ENCODE measurements at places on chromosomes 2 and 18.

DNA sequence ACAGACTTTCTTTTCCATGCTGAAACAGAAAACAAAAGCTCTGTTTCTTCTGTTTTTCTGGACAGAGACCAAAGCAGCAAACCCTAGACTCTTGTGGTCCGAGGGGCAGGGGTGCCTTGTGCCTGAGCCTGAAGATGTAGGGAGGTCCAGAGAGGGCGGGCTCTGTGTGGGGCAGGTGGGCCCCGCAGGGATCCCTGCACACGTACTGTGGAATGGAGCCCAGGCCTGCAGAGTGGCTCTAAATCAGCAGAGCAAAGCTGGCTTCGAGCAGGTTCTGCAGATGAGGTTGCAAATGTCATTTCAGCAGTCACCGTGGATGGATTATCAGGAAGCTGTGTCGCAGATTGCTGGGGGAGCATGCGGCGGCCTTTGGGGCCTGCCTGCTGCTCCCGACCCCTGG lies 438.6 kb downstream of the RNF144A start:
- no peak for DNase-seq

DNA sequence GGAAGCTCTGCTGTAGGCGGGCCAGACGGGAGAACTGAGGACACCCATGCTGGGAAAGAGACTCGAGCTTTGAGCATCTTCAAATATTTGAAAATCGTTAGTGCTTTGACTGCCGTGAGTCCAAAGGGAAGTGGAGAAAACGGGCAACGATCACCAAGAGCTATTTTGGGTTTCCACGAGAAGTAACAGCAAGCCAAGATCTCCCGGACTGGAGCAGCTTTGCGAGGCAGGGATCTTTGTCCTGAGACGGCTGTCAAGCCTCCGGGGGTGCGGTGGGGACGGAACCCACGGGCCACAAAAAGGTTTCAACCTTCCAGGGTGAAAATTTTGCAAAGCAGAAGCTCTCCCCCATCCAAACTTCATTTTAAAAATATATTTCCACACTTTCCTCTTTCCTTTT lies 195.8 kb downstream of the NDUFA10 start:
- no peak for DNase-seq

DNA sequence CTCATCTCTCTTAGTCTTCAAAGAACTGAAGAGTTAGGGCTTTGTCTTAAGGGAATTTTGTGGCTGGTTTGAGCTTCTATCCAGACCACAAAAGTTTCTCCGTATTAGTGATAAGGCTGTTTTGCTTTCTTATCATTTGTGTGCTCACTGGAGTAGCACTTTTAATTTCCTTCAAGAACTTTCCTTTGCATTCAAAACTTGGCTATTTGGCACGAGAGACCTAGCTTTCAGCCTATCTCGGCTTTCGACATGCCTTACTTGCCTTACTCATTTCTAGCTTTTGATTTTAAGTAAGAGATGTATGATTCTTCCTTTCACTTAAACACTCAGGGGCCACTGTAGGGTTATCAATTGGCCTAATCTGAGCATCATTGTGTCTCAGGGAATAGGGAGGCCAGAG lies 29.9 kb downstream of the HDHD2 start:
- DNase-seq: no peak

GRCh38 chr2:1758774-1759610 lies 14.7 kb upstream of the PXDN start:
- DNase-seq: no peak

DNA sequence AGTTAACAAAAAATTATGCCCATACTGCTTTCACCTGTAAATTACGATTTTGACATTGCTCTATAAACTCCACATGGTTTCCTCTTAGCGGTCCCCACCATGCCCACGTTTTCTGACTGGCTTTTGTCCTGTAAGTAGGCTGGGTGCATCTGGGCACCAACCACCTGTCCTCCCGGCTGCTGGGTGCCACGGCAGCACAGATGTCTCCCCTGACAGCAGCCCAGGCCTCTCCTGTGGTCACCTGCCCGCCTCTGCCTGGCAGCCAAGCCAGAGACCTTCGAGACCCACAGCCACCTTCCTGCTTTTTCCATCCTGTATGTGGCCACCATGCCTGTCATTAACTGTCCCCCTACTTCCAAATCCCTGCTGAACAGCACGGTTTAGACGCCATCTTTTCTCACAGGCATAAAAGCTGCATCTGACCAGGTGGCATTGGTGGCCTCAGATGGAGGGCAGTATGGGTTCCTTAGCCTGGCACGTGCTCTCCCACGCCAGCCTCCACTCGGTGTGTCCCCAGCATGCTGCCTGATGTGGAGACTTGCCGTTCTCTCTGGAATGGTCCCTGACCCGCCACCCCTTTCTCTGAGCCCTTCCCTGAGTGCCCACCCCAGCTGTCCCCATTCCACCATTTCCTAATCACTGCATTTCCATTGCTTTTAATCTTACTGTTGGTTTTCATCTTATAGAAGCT lies 18.9 kb downstream of the SNORC start:
- DNase-seq: no peak

Measured in T47D (cell line).